GM12878 (cell line): ENCODE measurements at places on chromosomes 12 and 14. TPM values are rescaled to one million over a fixed set of nuclear protein-coding genes. Genes with fewer than 3 reads are reported as not detected.

- no peak for DNase-seq
Measured at GRCh38 chr12:96060041-96060440, 24.7 kb upstream of the LTA4H start.

Gene PMEL
- polyA plus RNA-seq, result 1.5 and 2.1 TPM in 2 replicates

GRCh38 chr12:12442548-12443071 lies 85.7 kb downstream of the BORCS5 start:
- no peak for DNase-seq

- no peak for DNase-seq
Measured at GRCh38 chr14:101454229-101454628, 107.1 kb upstream of the DIO3 start.

GRCh38 chr14:101407328-101407727 lies 154.0 kb upstream of the DIO3 start:
- no peak for DNase-seq

Gene SAMD4A
- 0.05 and 0.37 TPM in 2 replicates for polyA plus RNA-seq

GRCh38 chr12:85920324-85920947 lies 46.3 kb downstream of the NTS start:
- no peak for DNase-seq

Gene PARP11
- polyA plus RNA-seq, result 7.4 and 8.4 TPM in 2 replicates

DNA sequence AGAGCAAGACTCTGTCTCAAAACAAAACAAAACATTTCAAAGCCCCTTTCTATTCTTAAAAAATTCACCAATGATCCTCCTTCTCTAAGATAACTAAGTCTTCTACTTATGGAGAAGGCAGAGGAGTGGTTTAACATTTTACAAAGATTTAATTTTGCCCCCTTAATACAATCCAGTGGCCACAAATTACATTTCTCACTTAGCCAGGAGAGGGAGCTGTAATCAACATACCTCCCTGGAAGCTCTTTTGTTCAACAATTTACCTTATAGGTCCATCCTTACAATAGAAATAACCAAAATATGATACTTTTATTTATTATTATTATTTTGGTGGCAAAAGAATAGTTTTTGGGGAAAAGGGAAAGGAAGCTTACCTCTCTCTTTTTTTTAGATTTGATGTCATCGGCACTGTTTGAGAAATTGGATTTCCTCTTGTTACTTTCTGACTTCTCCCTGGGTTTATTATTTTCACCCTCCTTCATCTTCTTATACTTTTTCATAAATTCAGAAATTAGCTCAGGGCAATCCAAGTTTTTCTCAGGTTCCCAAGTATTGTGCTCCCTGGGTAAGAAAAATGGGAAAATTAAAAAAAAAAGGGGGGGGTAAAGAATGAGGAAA lies 28.1 kb downstream of the CBX5 start:
- DNase-seq, result no peak

Gene OTX2
- not detected in 2 replicates for polyA plus RNA-seq

- DNase-seq, result no peak
Measured at GRCh38 chr12:130945786-130946492, 7.8 kb upstream of the ADGRD1 start.

DNA sequence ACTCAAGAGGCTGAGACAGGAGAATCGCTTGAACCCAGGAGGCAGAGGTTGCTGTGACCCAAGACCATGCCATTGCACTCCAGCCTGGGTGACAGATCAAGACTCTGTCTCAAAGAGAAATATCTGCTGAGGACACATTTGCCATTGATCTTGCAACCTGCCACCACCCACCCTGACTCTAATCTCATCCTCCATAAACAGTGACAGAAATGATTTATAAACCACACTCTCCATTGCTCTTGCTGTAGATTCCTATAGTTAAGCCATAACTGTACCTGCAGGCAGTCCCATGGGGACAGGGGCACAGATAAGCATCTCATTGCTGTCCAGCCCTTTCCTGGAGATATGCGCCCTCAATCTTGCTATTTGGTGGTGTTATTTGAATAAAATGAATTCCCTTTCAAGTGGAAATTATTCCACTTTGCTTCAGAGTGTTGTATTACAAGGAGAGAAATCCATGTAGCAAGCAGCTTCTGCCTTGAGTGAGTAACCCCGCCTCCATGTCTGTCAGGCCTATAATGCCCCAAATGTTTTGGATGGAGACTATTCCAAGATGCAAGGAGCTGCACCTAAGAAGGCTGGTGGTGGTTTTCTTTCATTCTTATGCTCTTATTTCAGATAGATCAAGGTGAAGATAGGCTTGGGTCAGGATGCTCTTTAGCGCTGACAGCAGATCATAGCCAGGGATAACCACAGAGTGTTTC lies 3.0 kb upstream of the ZDHHC22 start:
- no peak for DNase-seq

Gene OTUB2
- 0.25 and 0.90 TPM in 2 replicates for polyA plus RNA-seq

- DNase-seq, result no peak
Measured at GRCh38 chr14:71705460-71705859, 226.8 kb upstream of the RGS6 start.

GRCh38 chr14:61733972-61734371 lies 28.2 kb upstream of the SNAPC1 start:
- DNase-seq, result no peak

GRCh38 chr14:23435543-23436326 lies at the start of gene MYH7:
MYH7 (minus strand) TSS chr14:23435660; CDS start chr14:23433732, 1,928 bp downstream.
- DNase-seq, result no peak

DNA sequence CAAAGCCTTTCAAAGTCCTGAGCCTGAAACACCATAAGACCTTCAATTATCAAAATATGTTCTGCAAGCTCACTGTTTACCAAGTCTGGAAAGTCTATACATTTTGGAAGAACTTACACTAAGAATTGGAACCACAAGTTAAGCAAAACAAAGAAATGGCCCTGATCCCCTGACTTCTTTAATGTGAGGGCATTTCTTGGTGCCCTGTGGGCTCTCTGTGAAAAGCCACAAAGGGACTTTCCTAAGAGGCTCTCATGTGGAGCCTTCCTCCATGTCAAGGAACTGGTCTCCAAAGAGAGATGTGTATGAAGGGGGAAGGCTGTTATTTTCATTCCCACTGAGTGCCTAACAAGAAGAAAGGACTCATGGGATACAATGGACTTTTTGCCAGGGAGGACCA lies 13.5 kb upstream of the MYH6 start:
- no peak for DNase-seq

Gene SLCO1C1
- polyA plus RNA-seq, result not detected in 2 replicates

DNA sequence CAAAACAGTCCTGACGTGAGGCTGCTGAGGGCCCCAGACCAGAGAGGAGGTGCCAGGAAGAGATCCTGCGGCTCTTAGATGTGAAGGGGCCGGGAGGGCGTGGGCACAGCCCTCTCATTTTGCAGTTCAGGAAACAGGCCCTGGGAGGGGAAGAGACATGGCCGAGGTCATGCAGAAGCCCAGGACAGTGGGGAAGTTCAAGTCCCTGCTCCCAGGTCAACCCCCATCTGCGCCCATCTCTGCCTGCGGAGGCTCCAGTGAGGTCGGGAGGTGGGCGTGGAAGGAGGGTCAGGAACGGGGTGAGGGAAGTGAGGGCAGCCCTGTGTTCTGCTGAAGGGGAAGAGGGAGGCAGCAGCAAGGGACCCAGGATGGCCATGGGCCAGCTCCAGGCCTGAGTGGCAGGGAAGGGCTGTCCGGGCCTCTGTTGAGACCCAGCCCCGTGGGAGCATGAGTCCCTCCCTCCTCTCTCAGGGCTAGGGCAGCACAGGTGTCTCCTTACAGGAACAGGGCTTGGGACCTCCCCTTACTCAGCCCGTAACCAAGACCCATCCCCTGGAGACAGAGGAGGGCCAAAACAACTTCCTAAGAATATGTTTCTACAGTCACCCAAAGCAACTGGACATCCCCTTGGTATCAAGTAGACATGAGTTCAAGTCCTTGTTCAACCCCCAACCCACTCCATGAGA lies 90.8 kb downstream of the LGMN start:
- DNase-seq, result no peak

DNA sequence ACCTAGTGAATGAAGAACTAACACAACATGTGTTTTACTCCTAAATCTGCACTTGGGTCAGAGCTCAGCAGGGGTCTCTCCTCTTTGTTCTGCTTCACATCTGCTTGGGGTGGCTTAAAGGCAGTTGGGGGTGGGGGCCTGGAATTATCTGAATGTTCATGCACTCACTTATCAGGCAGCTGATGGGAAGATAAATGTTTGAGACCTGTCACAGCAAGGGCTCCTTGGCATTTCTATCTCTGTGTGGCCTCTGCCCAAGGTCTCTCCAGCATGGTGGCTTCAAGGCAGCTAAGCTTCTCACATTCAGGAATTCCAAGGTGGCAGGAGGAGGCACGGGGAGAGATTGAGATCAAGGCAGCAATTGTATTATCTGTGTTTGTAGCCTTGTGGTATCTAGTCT lies 6.4 kb upstream of the HMGA2 start:
- no peak for DNase-seq

DNA sequence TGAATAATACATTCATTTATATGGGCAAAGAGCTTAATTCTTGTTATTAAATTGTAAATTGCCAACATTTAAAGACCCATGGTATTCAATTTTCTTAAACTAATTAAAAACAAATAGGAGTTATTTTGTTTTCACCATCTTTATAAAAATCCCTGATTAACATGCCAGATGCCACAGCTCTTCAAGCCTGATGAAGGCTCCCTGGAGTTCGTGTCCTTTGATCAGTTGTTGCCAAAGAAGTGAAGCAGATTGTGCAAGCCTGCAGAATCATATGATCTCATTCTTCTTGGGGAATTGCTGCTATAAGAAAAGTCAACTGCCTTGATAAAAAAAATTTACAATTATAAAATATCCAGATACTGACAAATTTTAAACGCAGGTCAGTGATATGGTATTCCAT lies 288.3 kb upstream of the PPFIA2 start:
- no peak for DNase-seq

Gene GLS2
- polyA plus RNA-seq, result 4.7 and 5.2 TPM in 2 replicates

Gene TSPAN19
- polyA plus RNA-seq, result not detected in 2 replicates

DNA sequence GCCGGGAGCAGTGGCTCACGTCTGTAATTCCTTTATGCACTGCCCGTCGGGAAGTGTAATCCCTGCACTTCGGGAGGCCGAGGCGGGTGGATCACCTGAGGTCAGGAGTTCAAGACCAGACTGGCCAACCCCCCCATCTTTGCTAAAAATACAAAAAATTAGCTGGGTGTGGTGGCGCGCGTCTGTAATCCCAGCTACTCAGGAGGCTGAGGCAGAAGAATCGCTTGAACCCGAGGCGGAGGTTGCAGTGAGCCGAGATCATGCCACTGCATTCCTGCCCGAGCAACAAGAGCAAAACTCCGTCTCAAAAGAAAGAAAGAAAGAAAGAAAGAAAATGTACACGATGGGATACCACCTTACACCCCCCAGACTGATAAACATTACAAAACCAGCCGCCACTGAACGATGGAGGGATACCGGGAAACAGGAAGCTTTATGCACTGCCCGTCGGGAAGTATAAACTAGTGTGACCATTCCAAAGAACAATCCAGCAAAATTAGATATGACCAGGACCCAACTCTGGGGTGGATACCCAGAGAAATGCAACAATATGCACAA lies 1.1 kb downstream of the ABCD4 start:
- DNase-seq, result no peak

DNA sequence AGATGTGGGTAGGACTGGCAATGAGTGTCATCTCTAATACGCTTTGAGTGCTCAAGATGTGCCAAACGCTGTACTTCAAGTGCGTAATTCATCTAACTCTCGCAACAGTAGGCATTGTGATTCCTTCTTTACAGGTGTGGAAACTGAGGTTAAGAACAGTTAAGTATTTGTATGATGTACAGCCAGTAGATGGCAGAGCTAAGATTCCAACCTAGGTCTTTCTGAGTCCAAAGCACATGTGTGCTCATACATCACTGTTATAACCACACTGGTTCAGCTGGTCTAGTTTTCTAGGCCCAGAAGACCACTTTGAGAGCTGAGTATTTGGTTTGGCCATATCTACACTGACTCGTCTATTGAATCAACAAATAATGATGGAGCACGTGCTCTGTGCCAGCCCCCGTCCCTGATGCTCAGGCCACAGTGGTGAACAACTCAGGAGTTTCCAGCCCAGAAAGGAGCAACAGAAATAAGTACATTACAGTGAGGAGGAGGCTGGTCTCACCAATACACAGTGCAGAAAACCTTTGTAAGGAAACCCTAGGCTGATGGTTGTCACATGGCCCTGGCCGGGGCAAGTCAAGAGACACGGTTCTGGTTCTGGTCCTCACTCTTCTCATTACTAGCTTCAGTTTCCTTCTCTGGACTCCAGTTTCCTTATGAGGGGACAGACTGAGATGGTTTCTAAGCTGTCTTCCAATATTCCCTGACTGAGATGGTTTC lies 69.3 kb upstream of the SCN8A start:
- no peak for DNase-seq

Gene CLEC4E
- not detected in 2 replicates for polyA plus RNA-seq

DNA sequence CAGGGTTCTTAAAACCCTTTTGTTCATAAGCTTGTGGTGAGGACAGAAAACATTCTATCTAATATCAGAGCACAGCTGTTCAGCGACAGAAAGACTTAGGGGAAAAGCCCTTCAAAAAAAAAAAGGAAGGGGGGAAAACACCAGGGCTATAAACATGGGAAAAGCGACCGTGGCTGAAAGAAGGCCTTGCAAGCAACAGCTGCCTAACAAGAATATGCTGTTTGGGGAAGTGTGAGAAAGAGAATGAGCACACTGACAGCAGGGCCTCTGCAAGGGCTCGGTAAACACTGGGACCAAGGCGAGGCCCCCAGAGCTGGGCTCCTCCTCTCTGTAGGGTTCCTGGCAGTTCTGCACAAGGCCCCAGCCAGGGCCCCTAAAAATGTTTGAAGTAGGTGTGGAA lies 27.4 kb upstream of the CCND2 start:
- DNase-seq, result no peak

GRCh38 chr14:94774344-94775090 lies 4.6 kb upstream of the GSC start:
- no peak for DNase-seq

DNA sequence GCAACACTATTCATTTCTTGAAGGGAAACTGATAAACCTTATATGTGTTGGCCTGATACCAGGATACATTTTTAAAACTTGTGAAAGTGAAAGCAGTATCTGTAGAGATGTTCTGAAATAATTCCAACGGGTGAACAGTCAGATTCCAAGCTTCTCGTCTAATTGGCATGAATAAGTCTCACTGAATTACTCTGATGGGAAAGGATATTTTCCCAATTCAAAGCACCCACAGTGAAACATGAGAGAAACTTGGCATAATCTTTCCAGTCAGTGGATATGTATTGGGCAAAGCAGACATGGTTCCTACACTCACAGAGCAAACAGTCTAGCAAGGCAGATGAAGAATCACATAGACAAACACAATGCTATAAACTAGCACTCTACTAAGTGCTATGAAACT lies 413.1 kb downstream of the MED13L start:
- no peak for DNase-seq

- DNase-seq, result no peak
Measured at GRCh38 chr12:52250048-52250990, 17.3 kb downstream of the KRT7 start.

- DNase-seq, result no peak
Measured at GRCh38 chr12:46671102-46671501, 154.7 kb downstream of the SLC38A4 start.

DNA sequence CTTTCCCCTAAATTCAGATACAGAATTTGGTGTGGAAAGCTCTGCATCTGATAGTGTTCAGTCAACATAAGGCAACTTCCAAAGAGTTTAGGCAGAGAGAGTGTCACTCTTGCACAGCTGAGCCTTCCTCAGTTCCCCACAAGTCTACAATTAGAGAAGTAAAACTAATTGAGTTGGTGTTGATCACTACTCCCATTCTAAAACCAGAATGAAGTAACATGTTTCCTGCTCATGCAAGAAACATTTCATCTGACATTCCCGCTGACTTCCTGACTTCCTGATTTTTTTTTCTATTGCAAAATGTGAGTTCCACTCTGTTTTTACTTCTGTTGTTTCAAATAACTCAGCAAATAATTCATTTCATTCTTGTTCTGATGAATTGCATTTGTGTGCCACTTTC lies 271.0 kb downstream of the ALG10B start:
- DNase-seq, result no peak
